ENCODE measurements at places on chromosomes 11 and 22.
A peak's percentile ranks its signal among the peaks of the same experiment; 100 is the strongest.

GRCh38 chr11:16861862-16862261 lies 123.4 kb downstream of the C11orf58 start:
- no peak for DNase-seq

DNA sequence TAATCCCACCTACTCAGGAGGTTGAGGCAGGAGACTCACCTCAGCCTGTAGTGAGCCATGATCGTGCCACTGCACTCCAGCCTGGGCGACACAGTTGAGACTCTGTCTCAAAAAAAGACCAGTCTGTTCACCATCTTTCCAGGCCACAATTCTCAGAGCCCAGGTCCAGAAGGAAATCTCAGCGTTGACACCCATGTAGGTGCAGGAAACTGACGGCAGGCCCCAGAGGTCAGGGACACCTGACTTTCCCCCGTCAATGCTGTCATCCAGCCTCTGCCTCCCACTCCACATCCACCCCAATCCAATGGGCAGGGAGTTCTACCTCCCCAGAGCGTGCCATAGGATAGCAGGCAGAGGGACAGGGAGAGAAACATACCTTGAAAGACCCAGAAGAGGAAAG lies 5.9 kb upstream of the GRK2 start:
- DNase-seq: no peak

GRCh38 chr22:47259990-47260389 lies 497.5 kb downstream of the TBC1D22A start:
- DNase-seq: no peak

- no peak for DNase-seq
Observed at GRCh38 chr11:111514216-111515031, at the start of gene HOATZ. HOATZ (plus strand) TSS chr11:111514778; CDS start chr11:111514785, 7 bp downstream.

DNA sequence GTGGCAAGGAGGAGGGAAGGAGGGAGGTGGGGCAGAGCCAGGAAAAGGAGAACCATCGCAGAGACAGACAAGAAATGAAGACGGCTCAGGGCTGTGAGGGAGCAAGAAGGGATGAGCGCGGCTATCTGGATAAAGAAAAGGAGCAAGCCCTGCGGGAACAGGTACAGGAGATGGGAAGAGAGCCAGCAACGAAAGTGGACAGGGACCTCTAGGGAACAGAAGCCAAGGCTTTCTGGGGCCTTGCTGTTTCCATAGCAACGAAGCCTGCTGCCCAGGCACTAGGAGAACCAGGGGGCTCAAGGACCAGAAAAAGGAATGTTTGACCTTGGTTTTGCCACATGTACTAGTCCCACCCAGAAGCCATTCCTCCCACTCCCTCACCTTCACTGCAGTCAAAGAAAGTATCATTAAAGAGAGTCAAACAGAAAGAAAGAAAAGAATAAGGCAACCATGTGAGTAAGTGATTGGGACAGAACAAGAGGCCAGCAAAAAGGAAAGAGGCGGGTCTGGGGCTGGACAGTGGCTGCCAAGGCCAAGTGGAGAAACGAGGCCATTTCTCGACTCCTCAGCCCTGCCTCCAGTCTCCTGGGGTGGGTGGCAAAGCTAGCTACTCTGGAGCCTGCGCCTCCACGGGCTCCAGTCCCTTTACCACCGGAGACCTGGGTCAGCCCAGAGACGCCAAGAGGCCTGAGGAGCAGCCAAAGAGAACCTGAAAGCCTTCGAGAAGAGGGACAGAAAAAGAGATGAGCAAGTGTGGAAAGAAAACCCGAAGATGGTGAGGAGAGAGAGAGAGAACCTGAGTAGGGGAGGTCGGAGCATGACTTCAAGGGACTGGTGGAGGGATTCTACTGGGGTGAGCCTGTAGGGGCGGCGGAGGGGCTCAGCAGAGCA lies 35.1 kb downstream of the NRXN2 start:
- no peak for DNase-seq

GRCh38 chr11:66815646-66816045 lies 27.6 kb upstream of the RCE1 start:
- DNase-seq: no peak

GRCh38 chr11:61791737-61792309 lies 576 bp downstream of the TMEM258 start:
- peak; percentile 70 for DNase-seq

- DNase-seq: no peak
Observed at GRCh38 chr22:45575607-45576272, 73.1 kb downstream of the FBLN1 start.

All from RCC 7860 (cell line).